ENCODE measurements at places on chromosomes 2 and 18. TPM values are rescaled to one million over a fixed set of nuclear protein-coding genes. Genes with fewer than 3 reads are reported as not detected.

DNA sequence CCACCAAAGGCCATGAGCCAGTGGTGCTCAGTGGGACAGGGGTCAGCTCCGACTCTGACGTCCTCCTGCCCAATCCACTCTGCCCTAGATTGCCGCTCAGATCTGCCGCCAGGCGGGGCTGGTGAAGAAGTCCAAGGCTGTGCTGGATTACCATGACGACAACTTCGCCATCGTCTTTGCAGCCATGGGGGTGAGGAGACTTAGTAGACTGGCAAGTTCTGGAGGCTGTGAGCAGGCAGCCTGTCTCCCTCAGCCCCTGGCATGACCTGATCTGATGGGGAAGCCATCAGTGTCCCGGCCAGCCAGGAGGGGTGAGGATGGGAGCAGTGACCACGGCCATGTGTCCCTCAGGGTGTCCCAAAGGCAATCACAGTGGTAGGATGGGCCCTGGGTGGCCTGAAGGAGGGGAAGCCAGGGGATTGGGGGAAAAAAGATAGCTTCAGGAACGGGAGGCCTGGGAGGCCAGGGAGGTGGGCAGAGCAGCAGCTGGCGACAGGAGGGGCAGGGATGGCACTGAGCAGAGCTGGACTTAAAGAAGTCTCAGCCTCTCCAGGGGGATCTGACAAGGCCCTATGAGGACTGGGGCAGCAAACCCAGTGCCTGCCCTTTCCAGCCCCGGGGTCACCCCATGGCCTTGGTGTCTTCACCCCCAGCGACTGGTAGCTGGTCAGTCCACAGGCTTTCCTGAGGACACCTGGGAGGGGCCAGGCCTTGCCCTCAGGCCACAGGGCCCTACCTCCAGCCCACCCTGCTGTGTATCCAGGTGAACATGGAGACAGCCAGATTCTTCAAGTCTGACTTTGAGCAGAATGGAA lies 17.4 kb upstream of the ANKRD53 start:
- DNase-seq = peak; percentile 20

GRCh38 chr2:241289597-241289996 lies 25.9 kb downstream of the HDLBP start:
- no peak for DNase-seq

DNA sequence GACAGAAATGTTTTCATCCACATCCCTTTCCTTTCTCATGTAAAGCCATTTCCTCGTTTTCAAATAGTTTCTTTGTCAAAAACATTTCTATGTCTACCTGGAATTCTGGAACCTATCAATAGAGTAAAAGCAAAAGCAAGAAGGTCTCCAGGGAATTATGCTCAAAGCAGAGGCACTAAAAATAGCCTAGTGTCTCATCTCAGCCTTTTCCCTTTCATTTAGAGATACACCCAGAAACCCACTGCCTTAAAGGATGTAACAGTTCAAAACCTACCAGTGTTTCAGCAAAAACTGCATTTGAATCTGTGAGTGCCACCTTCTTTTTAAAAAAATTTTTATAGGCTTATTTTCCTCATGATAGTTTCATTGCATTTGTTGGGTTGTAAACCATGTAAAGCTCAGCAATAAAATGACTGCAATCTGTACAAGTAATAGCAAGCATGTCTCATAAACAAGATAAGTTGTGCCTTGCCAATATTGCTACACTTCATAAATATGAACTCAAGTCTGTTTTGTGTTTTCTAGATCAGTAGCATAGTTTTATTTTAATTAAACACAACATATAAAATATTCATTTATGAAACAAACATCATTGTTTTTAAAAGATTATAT lies 927.3 kb upstream of the ACVR2A start:
- no peak for DNase-seq

- no peak for DNase-seq
These were observed 147.8 kb downstream of the UBE2E3 start for GRCh38 chr2:181128199-181128598.

GRCh38 chr2:82143343-82143742 lies 1838.8 kb upstream of the LRRTM1 start:
- DNase-seq = no peak

DNA sequence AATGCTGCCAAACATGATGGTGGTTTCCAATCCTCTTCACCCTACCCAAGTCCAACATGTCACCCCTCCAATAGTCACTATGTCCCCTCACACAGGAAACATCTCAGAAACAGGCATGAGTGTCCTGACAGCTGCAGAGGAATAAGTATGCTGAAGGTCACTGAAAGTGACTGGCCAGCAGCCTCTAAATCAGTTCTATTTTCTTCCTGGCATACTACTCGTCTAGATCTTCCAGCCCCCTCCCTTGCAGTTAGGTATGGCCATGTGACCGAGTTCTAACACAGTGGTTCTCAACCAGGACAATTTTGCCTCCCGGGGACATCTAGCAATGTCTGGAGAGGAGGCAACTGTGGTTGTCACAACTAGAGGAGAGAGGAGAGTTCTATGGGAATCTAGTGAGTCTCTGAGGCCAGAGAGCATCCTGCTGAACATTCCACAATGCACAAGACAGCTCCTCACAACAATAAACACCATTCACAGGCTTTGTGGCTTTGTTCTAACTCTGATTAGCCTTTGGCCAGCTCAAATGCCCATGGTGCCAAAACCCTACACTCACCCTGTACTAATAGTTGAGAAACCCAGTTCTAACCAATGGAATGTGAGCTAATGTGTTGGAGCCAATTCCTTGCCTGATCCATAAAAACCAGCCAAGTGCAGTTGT lies 12.6 kb upstream of the ID2 start:
- DNase-seq = no peak

DNA sequence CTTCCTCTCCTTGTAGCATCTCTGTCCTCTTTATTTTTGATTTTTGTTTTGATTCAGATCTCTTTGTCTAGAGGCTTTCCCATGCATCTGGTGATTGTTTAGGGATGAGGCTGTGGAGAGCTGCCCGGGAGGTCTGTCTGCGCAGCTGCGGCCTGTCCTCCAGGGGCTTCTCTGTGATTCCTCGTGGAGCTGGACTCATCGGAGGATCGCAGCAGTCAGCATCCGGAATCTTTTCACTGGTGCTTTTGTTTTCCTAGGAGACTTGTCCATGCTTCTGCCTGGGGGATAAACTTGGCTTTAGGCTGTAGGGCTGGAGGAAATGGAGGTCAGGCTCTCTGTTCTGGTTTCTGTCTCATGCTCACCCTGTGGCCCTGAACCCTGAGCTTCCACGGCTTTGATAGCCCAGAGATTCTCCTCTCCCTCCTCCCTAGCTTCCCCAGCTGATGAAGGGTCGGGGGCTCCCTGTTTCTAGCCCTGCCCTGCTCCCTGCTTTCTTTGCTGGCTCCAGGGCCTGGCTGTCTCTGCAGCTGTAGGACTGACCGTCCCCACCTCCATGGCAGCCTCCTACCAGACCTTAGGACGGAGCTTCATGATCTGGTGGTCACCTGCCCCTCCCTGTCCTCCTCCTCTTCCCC lies 35.5 kb downstream of the ZNF532 start:
- DNase-seq = no peak

DNA sequence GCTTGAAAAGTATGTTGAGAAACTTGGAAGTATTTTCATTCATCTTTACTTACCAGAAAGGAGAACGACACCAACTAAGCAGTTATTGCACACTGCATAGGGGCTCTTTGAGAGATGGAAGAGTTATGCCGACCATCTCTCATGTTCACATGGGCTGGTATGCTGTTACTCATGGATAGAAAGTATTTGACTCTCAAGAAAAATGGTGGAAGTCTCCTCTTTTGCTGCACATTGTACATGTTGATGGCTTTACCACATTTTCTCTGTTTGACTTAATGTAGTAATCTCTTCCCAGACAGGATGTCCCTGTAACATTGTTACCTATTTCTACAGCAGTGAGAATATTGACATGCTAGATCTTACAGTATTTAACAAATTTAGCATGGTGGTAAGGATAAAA lies 23.2 kb downstream of the CAB39 start:
- DNase-seq = no peak

DNA sequence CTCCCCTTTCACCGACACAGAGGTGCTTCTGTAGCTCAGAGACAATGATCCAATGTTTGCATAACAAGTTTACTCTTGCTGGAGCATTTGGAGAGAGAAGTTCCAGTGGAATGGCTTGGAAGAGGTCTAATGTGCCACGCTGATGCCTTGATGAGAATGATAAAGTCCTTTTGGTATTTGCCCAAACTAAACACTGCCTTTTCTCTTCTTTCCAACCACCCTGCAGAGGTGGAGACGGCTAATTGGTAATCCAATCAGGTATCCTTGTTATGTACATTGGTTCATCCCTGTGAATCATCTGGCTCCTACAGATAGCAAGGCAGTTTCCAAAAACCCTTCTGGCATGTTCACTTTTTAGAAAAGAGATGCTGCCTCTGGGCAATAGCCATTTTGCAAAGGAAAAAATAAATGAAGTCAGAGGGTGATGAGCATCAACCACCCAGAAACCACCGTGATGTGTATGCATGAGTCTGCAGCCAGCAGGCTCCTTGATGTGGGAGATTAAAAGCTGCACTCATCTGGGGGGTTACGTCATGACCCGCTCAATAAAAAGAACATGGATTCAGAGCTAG lies 40.6 kb downstream of the KIAA2012 start:
- no peak for DNase-seq

DNA sequence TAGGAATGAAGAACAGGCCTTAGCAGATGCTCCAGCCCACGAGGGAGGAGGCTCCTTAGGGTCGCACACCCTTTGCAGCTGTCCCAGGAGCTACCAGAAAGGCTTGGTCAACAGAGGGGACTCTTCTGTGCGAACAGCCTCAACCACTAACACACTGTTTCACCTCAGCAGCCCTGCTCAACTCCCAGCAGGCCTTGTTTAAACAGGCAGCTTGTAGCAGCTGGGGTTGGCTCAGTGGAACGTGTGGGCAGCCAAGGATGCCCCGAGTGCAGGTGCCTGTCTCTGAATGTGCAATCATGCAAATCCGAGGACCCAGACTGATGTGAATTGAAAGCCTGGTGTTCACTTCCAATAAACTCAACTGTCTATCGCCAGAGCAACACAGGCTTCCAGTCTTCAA lies 88.7 kb upstream of the CXCR4 start:
- DNase-seq = no peak

- no peak for DNase-seq
These were observed 195.1 kb downstream of the EXOC6B start for GRCh38 chr2:72630767-72631166.

GRCh38 chr18:79970419-79971133 lies 6.1 kb downstream of the HSBP1L1 start:
- no peak for DNase-seq

GRCh38 chr18:7094427-7094826 lies 23.2 kb downstream of the LAMA1 start:
- no peak for DNase-seq

DNA sequence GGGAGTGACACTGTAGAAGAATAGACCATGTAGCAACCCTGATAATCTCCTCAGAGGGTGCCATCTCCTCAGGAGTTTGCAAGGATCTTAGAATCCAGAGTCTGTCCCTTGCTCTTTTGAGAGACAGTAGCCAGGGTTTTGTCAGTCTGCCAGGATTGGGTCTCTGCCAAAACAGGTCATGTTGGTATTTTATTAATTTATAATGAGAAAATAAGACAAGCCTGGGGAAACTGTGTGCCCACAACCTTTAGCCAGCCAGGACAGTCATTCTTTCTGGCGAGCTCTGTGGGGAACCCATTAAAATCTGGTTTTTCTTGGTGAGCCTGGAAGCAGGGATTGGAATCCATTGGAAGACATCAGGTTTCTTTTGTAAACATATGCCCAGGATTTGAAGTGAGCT lies 78.6 kb downstream of the PTPRM start:
- no peak for DNase-seq

DNA sequence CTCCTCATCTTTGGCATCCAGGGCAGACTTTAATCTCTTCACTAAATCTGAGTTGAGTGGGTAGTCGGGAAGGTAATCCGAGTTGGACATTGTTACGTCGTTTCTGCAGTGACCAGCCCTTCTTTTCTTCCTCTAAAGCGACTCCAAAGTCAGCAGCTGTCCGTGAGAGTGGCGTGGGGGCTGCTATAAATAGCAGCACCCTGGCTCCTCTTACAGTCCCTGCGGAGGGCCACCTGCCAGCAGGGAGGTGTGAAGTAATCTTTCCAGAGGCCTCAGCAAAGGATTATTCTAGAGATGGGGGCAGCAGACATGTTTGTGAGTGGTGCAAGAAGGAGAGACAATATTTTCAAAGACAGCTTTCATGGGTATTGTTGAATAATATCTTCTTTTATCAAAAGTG lies at the start of gene ASB18:
Gene ASB18 (minus strand): TSS at position 151 of the 400 bp plus-strand sequence. CDS start 61 bp downstream, at position 90.
- no peak for DNase-seq

- DNase-seq = no peak
These were observed 52.0 kb downstream of the SLC40A1 start for GRCh38 chr2:189528617-189529016.

GRCh38 chr2:229335330-229335729 lies 64.2 kb upstream of the PID1 start:
- DNase-seq = no peak

SERPINB4 gene
- total RNA-seq = not detected

SKA1 gene
- total RNA-seq = 46.3 TPM

TMEM200C gene
- total RNA-seq = not detected

ECEL1 gene
- not detected for total RNA-seq

ITGAV gene
- 5.6 TPM for total RNA-seq

ERMN gene
- 3.2 TPM for total RNA-seq

VWA3B gene
- total RNA-seq = not detected
